Activated CD8-positive, alpha-beta memory T cell treated with anti-CD3 and anti-CD28 coated beads, Interleukin-2, amount 10 ng/mL, durations not matched to agents 7 days and 5 days (primary cell): ENCODE measurements at places on chromosomes 5 and 9. TPM values are rescaled to one million over a fixed set of nuclear protein-coding genes. Genes with fewer than 3 reads are reported as not detected.
A peak's percentile ranks its signal among the peaks of the same experiment; 100 is the strongest.

Gene PCDHA4
- not detected for total RNA-seq

Gene MARCHF11
- not detected for total RNA-seq

DNA sequence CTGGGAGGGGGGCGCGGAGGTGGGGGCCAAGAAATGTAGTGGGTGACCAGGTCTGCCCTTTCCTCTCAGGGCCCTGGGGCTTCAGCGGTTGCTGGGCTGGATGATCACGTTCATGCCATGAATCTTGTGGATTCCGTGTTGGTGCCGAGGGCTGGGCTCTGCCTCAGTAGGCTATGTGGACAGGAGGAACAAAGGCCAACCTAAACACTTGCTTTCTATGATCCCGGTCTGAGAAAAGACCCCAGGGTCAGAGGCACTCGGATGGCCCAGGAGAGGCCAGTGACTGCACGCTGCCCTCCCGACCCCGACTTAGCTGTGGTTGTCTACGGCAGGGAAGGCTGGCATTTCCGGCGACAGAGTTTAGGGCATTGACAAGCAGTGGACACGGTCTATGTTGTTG lies 26.6 kb downstream of the PHF2 start:
- H3K4me3 ChIP-seq: no peak overlapping the region
- DNase-seq: no peak
- H3K4me1 ChIP-seq: peaks cover 27% of the 10 kb centered on the region
- no peaks in the 10 kb centered on the region for H3K27me3 ChIP-seq
- H3K27ac ChIP-seq: no peak overlapping the region
- H3K36me3 ChIP-seq: peaks cover 23% of the 10 kb centered on the region

DNA sequence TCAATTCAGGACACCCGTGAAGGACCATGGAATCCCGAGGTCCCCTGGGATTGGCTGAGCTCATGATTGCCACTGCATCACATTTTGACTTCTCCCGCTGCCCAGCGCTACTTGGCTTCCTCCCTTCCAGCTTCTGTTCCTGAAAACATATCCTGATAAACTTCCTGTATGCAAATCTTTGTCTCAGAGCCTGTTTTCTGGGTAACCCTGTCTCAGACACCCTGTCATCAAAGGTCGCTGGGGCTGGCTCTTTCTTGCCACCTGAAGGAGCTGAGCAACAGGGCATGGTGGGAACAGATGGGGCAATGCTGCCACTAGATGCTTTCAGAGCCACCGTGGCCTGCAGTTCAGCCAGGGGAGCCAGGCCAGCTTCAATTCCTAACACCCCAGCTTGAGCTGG lies 154.3 kb upstream of the TBC1D2 start:
- no peak overlapping the region for H3K27ac ChIP-seq
- H3K4me3 ChIP-seq: no peak overlapping the region
- peaks cover 33% of the 10 kb centered on the region for H3K27me3 ChIP-seq
- no peaks in the 10 kb centered on the region for H3K36me3 ChIP-seq
- peaks cover 3% of the 10 kb centered on the region for H3K4me1 ChIP-seq

GRCh38 chr5:35847491-35847890 lies 9.2 kb upstream of the IL7R start:
- no peaks in the 10 kb centered on the region for H3K27me3 ChIP-seq
- no peak overlapping the region for H3K27ac ChIP-seq
- DNase-seq: no peak
- peaks cover 48% of the 10 kb centered on the region for H3K36me3 ChIP-seq
- H3K4me3 ChIP-seq: no peak overlapping the region

DNA sequence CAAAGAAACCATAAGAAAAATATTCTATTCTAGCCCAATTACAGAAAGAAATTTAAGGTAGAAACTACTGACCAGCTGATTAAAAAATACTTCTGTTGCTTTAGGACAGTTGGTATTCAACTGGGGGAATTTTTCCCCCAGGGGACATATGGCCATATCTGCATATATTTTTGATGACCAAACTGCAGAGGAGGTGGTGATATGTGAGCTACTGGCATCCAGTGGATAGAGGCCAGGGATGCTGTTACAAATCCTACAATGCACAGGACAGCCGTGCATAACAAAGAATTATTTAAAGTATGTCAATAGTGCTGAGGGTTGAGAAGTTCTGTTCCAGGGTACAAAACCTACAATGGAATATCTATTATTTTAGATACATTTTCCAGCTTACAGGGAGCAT lies 24.0 kb downstream of the ZFR start:
- DNase-seq: no peak
- peaks cover 41% of the 10 kb centered on the region for H3K36me3 ChIP-seq
- H3K4me1 ChIP-seq: peaks cover 21% of the 10 kb centered on the region

DNA sequence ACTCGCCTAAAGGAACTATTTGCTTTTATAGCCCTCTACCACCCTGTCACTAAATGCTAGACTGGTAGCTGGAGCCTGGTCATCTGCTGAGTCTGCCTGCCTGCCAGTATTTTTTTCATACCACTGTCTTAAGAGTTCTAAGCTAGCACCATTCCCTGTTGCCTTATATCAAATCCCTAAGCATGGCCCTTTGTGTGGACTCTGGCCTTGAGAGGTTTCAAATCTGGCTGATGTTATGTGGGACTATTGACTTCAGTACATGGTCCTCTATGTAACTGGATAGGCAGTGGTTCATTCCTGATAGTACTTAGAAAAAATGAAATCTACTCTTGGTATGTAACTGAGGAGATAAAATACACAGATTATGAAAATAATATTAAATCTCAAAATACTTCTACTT lies 103.5 kb downstream of the PLCXD3 start:
- H3K27me3 ChIP-seq: no peaks in the 10 kb centered on the region
- no peaks in the 10 kb centered on the region for H3K4me1 ChIP-seq
- H3K4me3 ChIP-seq: no peak overlapping the region
- DNase-seq: no peak

DNA sequence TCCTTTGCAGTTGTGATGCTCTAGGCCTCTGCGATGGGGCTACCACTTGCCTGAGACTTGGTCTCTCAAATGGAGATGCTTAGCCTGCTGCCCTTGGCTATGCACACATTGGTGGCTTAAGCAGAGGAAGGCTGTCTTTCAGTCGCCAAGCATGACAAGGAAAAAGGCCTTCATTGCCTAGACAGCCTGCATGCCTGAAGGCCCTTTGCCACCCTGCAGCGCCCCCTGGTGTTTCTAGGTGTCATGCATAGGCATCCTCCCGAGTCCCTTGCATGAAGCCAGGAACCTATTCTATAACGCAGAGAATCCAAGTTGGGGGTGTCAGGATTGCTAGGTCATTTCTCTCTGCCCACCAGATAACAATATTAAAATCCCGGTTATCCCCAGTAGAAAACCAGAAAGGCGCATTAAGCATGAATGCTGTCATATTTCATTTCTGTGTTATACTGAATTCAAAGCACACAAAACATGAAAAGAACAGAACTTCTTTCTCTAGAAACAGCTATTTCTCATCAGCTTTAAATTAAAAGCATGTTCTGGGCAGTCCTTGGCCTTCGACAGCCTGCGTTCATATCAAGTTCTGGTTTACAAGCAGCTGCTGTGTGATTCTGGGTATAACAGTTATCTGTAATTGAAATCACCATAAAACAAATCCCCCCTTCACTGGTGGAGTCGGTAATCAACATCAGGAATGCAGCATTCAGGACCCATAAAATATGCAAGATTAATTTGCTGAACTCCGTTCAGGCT lies 59.7 kb upstream of the TRPC7 start:
- H3K36me3 ChIP-seq: no peaks in the 10 kb centered on the region
- DNase-seq: peak; percentile 66
- peaks cover 3% of the 10 kb centered on the region for H3K27me3 ChIP-seq
- no peak overlapping the region for H3K4me3 ChIP-seq
- no peak overlapping the region for H3K27ac ChIP-seq

Gene SUSD3
- total RNA-seq: 40.1 TPM

GRCh38 chr5:151471276-151471675 lies 23.9 kb downstream of the SLC36A1 start:
- H3K27me3 ChIP-seq: no peaks in the 10 kb centered on the region
- no peaks in the 10 kb centered on the region for H3K4me1 ChIP-seq
- DNase-seq: no peak
- no peak overlapping the region for H3K4me3 ChIP-seq
- no peak overlapping the region for H3K27ac ChIP-seq
- H3K36me3 ChIP-seq: peaks cover 2% of the 10 kb centered on the region

DNA sequence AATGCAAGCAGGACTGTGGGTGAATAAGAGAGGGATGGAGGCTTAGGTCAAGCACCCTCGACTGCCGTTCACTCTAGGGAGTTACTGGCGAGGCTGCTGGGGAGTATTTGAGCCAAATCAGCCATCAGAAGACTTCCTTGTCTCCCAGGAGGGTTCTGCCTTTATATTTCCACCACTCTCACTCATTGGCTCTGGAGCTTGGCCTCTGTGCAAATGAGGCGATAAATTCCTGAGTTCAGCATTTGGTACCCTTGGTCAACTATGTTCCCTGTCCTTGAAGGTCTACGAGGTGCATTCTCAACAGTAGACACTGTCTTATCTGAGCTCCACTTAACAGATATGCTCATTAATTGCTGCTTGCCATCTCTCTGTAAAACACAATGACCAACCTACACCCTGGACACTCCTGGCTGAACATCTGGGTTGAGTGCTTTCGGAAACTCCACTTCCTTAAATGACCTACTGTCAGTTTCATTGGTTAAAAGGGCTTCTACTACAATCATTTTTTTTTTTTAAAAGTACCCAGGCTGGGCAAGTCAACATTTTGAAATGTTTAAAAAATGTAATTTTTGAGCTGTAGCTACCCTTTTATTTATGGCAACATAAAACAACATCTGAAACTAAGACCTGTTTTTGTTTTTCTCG lies 153.2 kb downstream of the NTRK2 start:
- no peaks in the 10 kb centered on the region for H3K4me1 ChIP-seq
- no peaks in the 10 kb centered on the region for H3K36me3 ChIP-seq
- no peak for DNase-seq
- no peak overlapping the region for H3K27ac ChIP-seq

Gene SERINC5
- 26.8 TPM for total RNA-seq

Gene CDC25C
- 14.9 TPM for total RNA-seq

Gene FIBCD1
- total RNA-seq: not detected

Gene SOHLH1
- not detected for total RNA-seq

DNA sequence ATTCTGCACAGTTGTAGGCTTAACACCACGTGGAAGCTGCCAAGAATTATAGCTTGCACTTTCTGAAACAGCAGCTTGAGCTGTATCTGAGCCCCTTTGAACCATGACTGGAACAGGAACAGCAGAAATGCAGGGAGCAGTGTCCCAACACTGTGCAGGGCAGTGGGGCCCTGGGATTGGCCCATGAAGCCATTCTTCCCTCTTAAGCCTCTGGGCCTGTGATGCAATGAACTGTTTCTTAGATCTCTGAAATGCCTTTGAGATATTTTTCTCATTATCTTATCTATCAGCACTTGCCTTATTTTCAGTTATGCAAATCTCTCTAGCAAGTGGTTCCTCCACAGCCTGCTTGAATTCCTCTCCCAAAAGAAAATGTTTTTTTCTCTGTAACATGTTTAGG lies 87.0 kb upstream of the MTAP start:
- no peak overlapping the region for H3K4me3 ChIP-seq
- no peaks in the 10 kb centered on the region for H3K36me3 ChIP-seq
- no peak for DNase-seq
- H3K27ac ChIP-seq: no peak overlapping the region

Gene CCL28
- 10.0 TPM for total RNA-seq

- peak overlapping the region; percentile 68 for H3K4me3 ChIP-seq
- H3K36me3 ChIP-seq: no peaks in the 10 kb centered on the region
- H3K4me1 ChIP-seq: peaks cover 13% of the 10 kb centered on the region
- peak overlapping the region; percentile 42 for H3K27ac ChIP-seq
Measured at GRCh38 chr5:36724467-36725332, 118.3 kb downstream of the SLC1A3 start.

DNA sequence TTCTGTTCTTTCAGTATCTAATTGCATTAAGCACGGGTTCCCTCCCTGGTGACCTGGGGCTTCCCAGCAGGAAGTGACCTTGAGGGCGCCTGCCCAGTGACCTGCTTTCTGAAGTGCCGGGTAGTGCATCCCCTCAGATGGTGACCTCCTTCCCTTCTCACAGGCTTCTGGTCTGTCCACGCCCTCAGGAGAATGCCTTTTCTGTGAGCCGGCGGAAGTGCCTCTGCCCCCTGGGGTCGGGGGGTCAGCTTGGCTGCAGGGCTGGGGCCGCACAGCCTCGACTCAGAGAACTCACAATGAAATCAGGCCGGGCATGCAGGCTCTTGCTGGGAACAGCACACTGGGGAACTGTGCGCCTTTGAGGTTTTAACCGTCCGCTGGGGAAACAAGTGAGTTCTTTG lies 124.5 kb upstream of the PHYKPL start:
- no peak overlapping the region for H3K4me3 ChIP-seq
- peaks cover 18% of the 10 kb centered on the region for H3K27me3 ChIP-seq
- H3K27ac ChIP-seq: no peak overlapping the region
- no peaks in the 10 kb centered on the region for H3K36me3 ChIP-seq
- DNase-seq: no peak
- H3K4me1 ChIP-seq: no peaks in the 10 kb centered on the region

DNA sequence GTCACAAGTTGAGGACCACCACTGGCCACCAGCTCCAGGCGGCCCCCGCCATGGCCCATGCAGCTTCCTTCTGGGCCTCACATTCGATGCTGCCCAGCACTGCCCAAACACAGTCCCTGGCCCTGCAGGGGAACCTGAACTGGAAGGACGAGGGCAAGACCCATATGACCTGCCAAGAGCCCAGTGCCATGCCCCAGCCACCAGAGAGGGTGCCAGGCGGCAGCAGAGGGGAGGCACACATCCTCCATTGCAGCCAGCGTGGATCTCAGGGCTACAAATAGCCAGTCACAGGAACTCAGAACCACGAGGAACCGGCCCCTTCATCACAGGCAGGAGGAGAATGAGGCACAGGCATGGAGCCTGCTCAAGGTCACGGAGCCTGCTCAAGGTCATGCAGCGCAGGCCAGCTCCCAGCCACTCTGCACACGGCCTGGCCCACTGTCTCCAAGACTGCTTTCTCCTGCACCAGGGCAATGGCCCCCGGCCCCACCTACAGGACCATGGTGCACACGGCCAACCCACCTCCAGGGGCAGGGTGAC lies 69.6 kb downstream of the SEMA4D start:
- peak overlapping the region; percentile 97 for H3K27ac ChIP-seq
- peaks cover 90% of the 10 kb centered on the region for H3K4me1 ChIP-seq
- no peak for DNase-seq
- no peak overlapping the region for H3K4me3 ChIP-seq

Gene NPDC1
- 30.4 TPM for total RNA-seq

- no peak for DNase-seq
- no peak overlapping the region for H3K27ac ChIP-seq
Measured at GRCh38 chr5:116237917-116238500, 153.2 kb downstream of the COMMD10 start.

DNA sequence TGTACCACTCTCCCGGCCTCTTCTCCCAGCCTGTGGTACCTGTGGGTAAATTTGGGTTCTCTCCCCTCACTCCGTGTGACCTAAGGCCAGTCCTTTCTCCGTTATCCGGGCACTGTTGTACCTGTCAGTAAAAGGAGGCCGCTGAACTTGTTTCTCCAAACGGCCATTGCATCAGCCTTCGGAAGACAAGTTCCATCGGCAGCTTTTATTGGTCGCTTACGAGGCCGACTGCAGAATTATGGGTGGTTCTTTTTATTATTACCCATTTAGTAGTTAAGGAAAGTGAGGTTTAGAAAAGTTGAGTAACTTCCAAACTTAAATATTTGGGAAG lies 558 bp downstream of the GRPEL2 start:
- H3K4me1 ChIP-seq: peaks cover 56% of the 10 kb centered on the region
- no peaks in the 10 kb centered on the region for H3K27me3 ChIP-seq
- H3K36me3 ChIP-seq: peaks cover 44% of the 10 kb centered on the region
- DNase-seq: peak; percentile 54
